PC-9 (cell line): ENCODE measurements at places on chromosomes 2 and 18. TPM values are rescaled to one million over a fixed set of nuclear protein-coding genes. Genes with fewer than 3 reads are reported as not detected.

DNA sequence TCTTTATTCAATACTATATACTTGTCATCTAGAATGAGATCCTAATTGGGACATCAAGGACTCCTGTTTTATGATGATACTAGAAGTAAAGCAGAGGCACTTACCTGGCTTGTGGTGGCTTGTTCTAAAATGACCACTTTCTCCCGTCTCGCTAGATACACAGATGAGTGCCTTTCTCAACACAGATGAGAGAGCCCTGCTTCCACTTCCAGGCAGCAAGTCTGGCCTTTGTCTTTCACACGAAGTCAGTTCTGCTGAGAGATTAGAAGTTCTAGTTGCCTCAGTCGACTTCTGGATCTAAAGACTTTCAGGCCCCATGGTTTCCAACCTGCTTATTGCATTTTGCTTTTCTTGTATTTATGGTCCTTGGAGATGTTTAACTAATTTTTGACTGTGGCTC is 70.3 kb downstream of the PPP1R1C start:
- no peak for DNase-seq
- no peak overlapping the region for H3K4me3 ChIP-seq
- no peaks in the 10 kb centered on the region for H3K27me3 ChIP-seq
- H3K36me3 ChIP-seq = no peaks in the 10 kb centered on the region
- no peaks in the 10 kb centered on the region for H3K4me1 ChIP-seq
- H3K27ac ChIP-seq = no peak overlapping the region

GRCh38 chr2:231343006-231343710 is 52.4 kb upstream of the B3GNT7 start:
- DNase-seq = no peak
- H3K36me3 ChIP-seq = no peaks in the 10 kb centered on the region
- peaks cover 18% of the 10 kb centered on the region for H3K4me1 ChIP-seq

DNA sequence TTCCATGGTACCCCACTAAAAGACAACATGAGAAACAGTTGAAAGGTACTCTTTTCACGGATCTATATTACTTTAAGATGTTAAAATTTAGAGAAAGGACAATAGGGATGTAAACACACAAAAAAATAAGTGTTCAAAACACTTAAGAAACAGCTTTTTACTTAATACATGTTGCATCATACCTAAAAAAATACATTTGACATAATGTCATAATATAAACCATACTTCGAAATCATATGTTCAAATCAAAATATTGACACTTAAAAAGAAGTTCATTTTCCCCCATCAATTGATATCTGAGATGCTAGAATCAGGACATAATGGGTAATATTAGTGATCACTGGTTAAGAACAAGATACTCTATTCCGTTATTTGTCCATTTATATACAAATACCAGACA is 124.9 kb downstream of the GRB14 start:
- no peak for DNase-seq
- no peaks in the 10 kb centered on the region for H3K4me1 ChIP-seq
- H3K4me3 ChIP-seq = no peak overlapping the region
- no peaks in the 10 kb centered on the region for H3K36me3 ChIP-seq

- H3K4me1 ChIP-seq = no peaks in the 10 kb centered on the region
- no peaks in the 10 kb centered on the region for H3K36me3 ChIP-seq
- no peak overlapping the region for H3K27ac ChIP-seq
- DNase-seq = no peak
- H3K27me3 ChIP-seq = no peaks in the 10 kb centered on the region
- H3K4me3 ChIP-seq = no peak overlapping the region
Observed at GRCh38 chr18:67730886-67731285, 214.4 kb upstream of the DSEL start.

- no peaks in the 10 kb centered on the region for H3K27me3 ChIP-seq
- no peak overlapping the region for H3K4me3 ChIP-seq
- no peak for DNase-seq
- H3K36me3 ChIP-seq = no peaks in the 10 kb centered on the region
- H3K4me1 ChIP-seq = no peaks in the 10 kb centered on the region
- H3K27ac ChIP-seq = no peak overlapping the region
Observed at GRCh38 chr2:180159921-180160320, 152.8 kb upstream of the CWC22 start.

The TTN gene
- not detected in 2 replicates for total RNA-seq

- no peak for DNase-seq
- H3K27ac ChIP-seq = no peak within 1 kb of the TSS
- H3K4me1 ChIP-seq = no peaks in the 10 kb centered on the region
- H3K36me3 ChIP-seq = no peaks in the 10 kb centered on the region
- no peak within 1 kb of the TSS for H3K4me3 ChIP-seq
- H3K27me3 ChIP-seq = no peaks in the 10 kb centered on the region
Observed at GRCh38 chr2:27275211-27276150, at the start of gene DNAJC5G. TSS of gene DNAJC5G (plus strand) at chr2:27275433. CDS start at chr2:27276729, 1,296 bp downstream.

GRCh38 chr2:128578406-128579390 is 260.0 kb upstream of the HS6ST1 start:
- H3K36me3 ChIP-seq = no peaks in the 10 kb centered on the region
- DNase-seq = no peak
- no peak overlapping the region for H3K27ac ChIP-seq
- peaks cover 4% of the 10 kb centered on the region; the same call in 1 of the 2 replicates for H3K4me1 ChIP-seq
- H3K4me3 ChIP-seq = no peak overlapping the region
- 0 out of 2 replicates have a peak, but pooled peaks cover 5% of the 10 kb centered on the region for H3K27me3 ChIP-seq

The KCNS3 gene
- 28.8 and 34.9 TPM in 2 replicates for total RNA-seq

GRCh38 chr18:72544092-72544886 is at the start of gene CBLN2:
TSS of gene CBLN2 (minus strand) at chr18:72544342. CDS start at chr18:72542160, 2,182 bp downstream.
- H3K27me3 ChIP-seq = no peaks in the 10 kb centered on the region
- no peak within 1 kb of the TSS for H3K27ac ChIP-seq
- H3K4me3 ChIP-seq = no peak within 1 kb of the TSS
- H3K36me3 ChIP-seq = no peaks in the 10 kb centered on the region

- H3K4me1 ChIP-seq = peaks cover 30% of the 10 kb centered on the region
- H3K36me3 ChIP-seq = no peaks in the 10 kb centered on the region
- H3K4me3 ChIP-seq = peak overlapping the region; percentile 15; the same call in 1 of the 2 replicates
- peak overlapping the region; percentile 59 for H3K27ac ChIP-seq
- DNase-seq = peak; percentile 40
Observed at GRCh38 chr2:109644571-109645275, 30.6 kb downstream of the SOWAHC start.

The TWIST2 gene
- 4.1 and 5.0 TPM in 2 replicates for total RNA-seq

DNA sequence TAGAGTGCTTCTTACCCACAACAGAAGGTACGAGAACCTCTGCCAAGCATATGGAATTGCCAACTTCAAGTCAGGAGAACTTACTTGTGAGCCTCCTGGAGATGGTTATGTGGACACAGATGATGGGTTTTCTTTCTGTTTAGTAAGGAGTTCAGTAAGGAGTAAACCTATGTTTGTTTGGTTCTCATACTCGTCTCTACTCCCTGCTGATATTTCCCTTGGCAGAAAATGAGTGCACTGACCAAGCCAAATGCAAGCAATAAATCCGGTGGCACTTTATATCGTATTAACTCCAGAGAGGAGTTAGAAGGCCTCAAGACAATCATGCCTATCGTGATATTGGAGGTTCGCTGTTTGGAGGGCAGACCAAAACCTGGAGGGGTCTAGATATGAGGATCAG is 83.2 kb upstream of the CYP1B1 start:
- no peaks in the 10 kb centered on the region for H3K36me3 ChIP-seq
- H3K27ac ChIP-seq = no peak overlapping the region
- H3K4me3 ChIP-seq = no peak overlapping the region
- no peaks in the 10 kb centered on the region for H3K27me3 ChIP-seq

- no peaks in the 10 kb centered on the region for H3K27me3 ChIP-seq
- no peaks in the 10 kb centered on the region for H3K4me1 ChIP-seq
- no peak overlapping the region for H3K4me3 ChIP-seq
- no peak for DNase-seq
- no peak overlapping the region for H3K27ac ChIP-seq
- no peaks in the 10 kb centered on the region for H3K36me3 ChIP-seq
Observed at GRCh38 chr2:197251576-197251975, 59.0 kb downstream of the ANKRD44 start.

- H3K27me3 ChIP-seq = no peaks in the 10 kb centered on the region
- H3K4me3 ChIP-seq = peak overlapping the region; percentile 22; the same call in 1 of the 2 replicates
- peak overlapping the region; percentile 87 for H3K27ac ChIP-seq
- no peaks in the 10 kb centered on the region for H3K36me3 ChIP-seq
- DNase-seq = peak; percentile 93
Observed at GRCh38 chr2:121197369-121198091, 87.5 kb downstream of the TFCP2L1 start.

DNA sequence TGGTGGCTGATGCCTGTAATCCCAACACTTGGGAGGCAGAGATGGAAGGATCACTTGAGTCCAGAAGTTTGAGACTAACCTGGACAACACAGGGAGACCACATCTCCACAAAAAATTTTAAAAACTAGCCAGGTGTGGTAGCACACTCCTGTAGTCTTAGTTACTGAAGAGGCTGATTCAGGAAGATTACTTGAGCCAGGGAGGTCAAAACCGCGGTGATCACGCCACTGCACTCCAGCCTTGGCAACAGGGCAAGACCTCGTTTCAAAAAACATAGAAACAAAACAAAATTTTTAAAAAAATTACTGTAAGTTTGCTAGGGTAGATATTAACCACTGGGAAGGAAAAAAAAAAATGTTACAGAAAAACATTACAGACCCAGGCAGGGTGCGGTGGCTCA is 5.8 kb downstream of the ATL2 start:
- H3K4me3 ChIP-seq = no peak overlapping the region
- H3K4me1 ChIP-seq = peaks cover 20% of the 10 kb centered on the region
- no peak overlapping the region for H3K27ac ChIP-seq
- no peaks in the 10 kb centered on the region for H3K27me3 ChIP-seq
- DNase-seq = no peak

GRCh38 chr2:156800781-156801361 is 364.7 kb downstream of the GPD2 start:
- H3K27me3 ChIP-seq = no peaks in the 10 kb centered on the region
- H3K27ac ChIP-seq = no peak overlapping the region
- H3K36me3 ChIP-seq = no peaks in the 10 kb centered on the region

DNA sequence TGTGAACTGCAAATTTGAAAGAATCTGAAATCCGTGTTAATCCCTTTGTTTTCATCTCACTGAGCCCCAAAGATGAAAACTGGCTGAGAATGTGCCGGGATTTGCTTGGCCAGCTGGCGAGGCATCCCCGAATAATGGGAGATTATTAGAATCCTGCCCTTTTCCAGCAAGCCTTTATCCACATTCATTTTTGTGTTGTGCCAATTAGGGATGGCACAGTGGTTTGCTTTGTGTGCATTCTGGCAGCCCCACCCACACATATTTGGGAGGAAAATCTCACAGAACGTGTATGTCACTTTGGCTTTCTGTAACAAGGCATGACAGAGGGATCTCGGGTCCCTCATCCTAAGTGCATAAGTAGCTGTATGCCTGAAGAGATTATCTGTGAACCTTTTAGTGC is 405.8 kb upstream of the FAM98A start:
- no peak for DNase-seq
- no peak overlapping the region for H3K4me3 ChIP-seq
- H3K27ac ChIP-seq = no peak overlapping the region

The CROCC2 gene
- not detected in 2 replicates for total RNA-seq

DNA sequence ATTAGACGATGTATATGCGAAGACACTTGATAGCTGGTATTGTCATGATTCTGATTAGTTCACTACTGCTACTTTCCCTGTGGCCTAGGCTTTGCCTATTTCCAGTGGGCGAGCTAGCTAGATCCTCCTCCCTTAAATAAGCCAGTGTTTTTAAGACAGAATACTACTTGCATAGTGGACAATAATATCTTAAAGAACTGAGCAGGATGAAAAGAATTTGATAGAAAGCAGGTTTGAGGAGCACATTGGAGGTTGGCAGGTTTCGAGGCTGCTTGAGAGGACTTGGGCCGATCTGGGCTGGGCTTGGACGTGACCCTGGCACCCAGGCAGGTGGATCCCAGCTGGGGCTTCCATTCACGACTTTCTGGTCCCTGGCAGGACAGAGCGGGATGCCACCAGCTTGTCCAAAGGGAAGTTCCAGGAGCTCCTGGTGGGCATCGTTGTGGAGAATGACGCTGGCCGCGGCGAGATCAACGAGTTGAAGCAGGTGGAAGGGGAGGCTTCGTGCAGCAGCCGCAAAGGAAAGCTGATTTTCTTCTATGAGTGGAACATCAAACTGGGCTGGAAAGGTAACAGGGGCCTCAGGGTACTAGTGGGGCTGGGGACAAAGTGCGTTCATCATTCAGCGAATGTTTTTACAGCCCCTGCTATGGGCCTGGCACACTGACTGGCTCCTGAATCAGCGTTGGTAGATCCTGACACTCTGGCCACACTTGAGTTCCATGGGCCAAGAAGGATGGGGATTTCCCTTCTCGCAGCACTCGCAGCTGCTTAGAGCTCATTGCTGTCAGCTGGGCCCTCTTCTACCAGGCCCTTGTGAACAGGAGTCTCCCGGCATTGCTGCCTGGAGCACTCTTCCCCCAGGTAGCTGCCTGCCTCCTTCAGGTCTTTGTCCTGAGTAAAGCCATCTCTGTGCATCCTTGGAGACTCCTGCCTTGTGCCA is 16.9 kb downstream of the C2orf74 start:
- H3K27ac ChIP-seq = peak overlapping the region; percentile 89; the same call in 1 of the 2 replicates
- H3K4me3 ChIP-seq = peak overlapping the region; percentile 62
- peaks cover 43% of the 10 kb centered on the region for H3K36me3 ChIP-seq
- no peak for DNase-seq
- H3K4me1 ChIP-seq = peaks cover 29% of the 10 kb centered on the region

GRCh38 chr2:70111752-70112591 is 24.7 kb downstream of the PCBP1 start:
- no peak overlapping the region for H3K27ac ChIP-seq
- no peaks in the 10 kb centered on the region for H3K27me3 ChIP-seq
- H3K4me1 ChIP-seq = peaks cover 25% of the 10 kb centered on the region
- no peak for DNase-seq
- H3K4me3 ChIP-seq = no peak overlapping the region

GRCh38 chr2:29187926-29188325 is 72.7 kb downstream of the CLIP4 start:
- no peak for DNase-seq
- H3K27me3 ChIP-seq = no peaks in the 10 kb centered on the region
- H3K36me3 ChIP-seq = peaks cover 32% of the 10 kb centered on the region
- H3K4me1 ChIP-seq = no peaks in the 10 kb centered on the region

The ARL5A gene
- 36.1 and 47.5 TPM in 2 replicates for total RNA-seq

The FKBP1B gene
- 4.5 and 4.6 TPM in 2 replicates for total RNA-seq

DNA sequence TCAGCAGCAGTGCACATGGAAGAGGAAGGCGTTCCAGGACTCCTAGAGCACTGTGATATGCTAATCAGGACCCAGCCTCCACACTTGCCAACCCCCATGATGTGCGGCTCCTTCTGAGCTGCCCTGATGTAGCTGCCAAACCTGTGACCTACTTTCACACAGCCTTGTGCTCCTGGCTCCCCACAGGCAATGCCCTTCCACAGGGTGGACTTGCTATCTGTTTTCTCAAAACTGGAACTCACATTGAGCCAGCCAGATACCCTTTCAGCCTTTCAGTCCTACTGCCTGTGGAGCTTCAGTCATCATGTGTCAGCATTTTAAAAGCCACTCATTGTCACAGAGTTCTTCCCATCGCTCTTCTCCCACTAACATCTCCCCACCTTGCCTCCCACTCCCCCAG is 181.6 kb downstream of the AFF3 start:
- no peaks in the 10 kb centered on the region for H3K4me1 ChIP-seq
- H3K4me3 ChIP-seq = no peak overlapping the region
- H3K27me3 ChIP-seq = peaks cover 49% of the 10 kb centered on the region
- no peak overlapping the region for H3K27ac ChIP-seq
- DNase-seq = no peak

The KCNK3 gene
- total RNA-seq = 0.08 TPM in 1 of 2 replicates, not detected in the other

The ASPRV1 gene
- 0.30 and 0.48 TPM in 2 replicates for total RNA-seq
